Erythroblast (primary cell): ENCODE measurements at places on chromosomes 5 and 9.

GRCh38 chr9:128026255-128026772 lies 40.8 kb downstream of the NAIF1 start:
- DNase-seq, result no peak

- DNase-seq, result no peak
Measured at GRCh38 chr5:87105577-87105976, 162.1 kb upstream of the RASA1 start.

DNA sequence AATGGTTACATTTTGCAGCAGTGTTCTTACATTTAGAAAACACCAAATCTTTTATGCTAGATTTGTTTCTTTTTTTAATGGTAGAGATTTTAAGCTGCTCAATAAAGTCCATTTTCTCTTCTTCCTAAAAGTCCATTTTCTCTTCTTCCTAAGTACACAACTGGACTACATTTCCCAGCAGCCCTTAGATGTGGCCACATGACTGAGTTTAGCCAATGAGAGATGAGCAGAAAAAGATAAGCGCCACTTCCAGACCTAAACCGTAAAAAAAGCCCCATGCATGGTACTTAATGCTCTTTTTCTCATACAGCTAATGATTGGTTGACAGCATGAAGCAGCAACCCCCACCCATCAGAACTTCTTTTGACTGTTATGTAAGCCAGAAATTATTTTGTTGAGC lies 206.7 kb downstream of the FAM114A2 start:
- DNase-seq, result peak; percentile 66

DNA sequence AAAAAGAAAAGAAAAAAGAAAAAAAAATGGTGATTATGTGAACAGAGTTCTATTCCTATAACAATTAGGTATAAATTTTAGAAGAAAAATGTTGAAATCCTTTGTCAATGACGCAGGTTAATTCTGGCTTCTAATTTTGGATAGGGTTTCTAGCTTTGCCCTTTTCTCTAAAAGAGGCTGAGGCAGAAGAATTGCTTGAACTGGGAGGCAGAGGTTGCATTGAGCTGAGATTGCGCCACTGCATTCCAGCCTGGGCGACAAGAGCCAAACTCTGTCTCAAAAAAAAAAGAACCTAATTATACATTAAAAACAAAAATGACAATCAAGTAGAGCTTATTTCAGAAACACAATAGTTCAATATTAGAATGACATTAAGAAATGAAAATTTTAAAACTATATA lies 2.9 kb downstream of the STXBP1 start:
- DNase-seq, result no peak

DNA sequence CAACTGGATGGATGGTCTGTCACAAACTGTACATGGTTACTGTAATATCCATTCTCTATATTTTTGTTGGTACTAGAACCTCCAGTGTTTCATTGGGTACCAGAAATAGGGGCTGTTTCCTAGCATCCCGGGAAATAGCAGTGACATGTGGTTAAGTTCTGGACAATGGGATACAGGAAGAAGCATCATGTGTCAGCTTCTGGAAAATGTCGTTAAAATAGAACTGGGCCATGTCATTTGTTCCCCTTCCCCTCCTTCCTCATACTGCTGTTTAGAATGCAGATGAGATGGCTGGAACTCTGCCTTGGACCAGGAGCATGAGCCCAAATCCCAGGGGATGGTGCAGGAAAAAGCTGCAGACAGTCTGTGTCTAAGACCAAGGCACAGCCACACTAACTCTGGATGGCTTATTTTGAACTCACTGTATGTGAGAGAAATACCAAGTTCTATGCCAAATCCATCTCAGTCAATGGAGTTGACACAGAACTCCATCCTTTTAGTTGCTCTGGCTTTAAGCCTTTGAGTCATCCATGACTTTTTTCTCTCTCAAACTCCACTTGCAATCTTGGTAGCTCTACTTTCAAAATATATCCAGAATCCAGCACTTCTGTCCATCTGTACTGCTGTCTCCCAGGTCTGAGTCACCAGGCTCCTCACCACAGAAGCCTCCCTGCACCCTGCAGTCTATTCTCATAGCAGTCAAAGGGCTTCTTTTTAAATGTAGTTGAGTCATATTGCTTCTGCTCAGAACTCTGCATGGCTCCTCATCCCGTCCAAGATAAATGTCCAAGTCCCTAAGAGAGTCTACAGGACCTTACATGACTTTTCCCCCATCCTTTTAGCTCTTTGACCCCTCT lies 184.2 kb downstream of the NSG2 start:
- DNase-seq, result no peak

- no peak for DNase-seq
Measured at GRCh38 chr9:90099262-90099963, 494.6 kb downstream of the GADD45G start.

- no peak for DNase-seq
Measured at GRCh38 chr5:67222243-67223025, 25.8 kb upstream of the CD180 start.

- DNase-seq, result no peak
Measured at GRCh38 chr5:157269165-157269671, 3.3 kb downstream of the CYFIP2 start.

DNA sequence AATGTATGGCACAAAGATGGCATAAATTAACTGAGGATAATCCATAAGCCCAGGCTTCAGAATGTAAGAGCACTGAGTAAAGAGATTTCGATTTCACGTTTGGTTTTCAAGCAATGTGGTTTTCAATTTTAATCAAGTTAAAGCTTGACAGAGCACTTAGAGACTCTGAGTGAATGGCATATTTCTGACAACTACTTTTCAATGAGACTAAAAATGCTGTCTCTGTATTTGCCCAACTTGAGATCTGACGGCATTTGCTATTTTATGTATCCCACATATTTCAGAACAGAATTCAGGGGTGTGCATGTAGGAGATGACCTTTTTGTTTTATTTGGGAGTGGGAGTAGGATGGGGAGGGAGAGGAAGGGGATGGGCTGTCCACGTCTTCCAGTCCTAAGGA lies 280.3 kb upstream of the PANK3 start:
- no peak for DNase-seq

DNA sequence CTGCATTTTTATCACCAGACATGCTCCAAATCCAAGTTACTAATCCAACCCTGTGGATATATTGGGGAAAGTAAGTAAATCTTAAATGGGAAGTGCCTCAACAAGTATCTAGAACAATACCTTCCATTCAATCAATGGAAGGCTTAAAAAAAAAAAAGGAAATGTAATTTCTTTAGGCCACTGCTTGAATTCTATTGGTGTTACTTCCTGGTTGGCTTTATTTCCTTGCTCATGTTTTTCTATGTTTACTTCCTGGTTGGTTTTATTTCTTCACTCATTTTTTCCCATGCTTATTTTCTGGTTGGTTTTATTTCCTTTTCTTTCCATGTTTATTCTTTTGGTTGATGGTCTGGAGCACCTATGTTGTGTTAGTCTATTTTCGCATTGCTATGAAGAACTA lies 363.9 kb downstream of the KDM4C start:
- DNase-seq, result no peak

DNA sequence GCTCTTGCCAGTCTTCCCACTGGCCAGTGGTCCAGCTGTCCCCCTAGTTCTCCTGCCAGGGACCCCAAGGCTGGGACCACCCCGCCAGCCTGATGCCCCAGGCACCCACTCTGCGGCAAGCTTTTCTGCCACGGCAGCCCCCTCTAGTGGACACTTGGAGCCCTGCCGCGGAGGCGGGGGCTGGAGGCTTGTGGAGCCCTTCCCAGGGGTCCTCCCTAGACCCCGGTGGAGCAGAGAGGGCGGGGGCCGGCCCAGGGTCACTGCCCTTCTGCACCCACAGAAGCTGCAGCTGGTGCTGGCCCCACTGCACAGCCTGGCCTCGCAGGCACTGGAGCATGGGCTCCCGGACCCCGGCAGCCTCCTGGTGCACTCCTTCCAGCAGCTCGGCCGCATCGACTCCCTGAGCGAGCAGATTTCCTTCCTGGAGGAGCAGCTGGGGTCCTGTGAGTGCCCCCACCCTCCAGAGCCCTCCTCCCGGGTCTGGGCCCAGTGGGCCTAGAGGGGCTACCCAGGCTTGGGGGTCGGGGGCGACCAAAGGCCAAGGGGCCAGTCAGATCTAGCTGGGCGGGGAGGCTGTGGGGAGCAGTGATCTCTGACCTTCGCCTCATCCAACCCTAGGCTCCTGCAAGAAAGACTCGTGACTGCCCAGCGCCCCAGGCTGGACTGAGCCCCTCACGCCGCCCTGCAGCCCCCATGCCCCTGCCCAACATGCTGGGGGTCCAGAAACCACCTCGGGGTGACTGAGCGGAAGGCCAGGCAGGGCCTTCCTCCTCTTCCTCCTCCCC lies 9.1 kb downstream of the EGFL7 start:
- DNase-seq, result peak; percentile 47

- DNase-seq, result no peak
Measured at GRCh38 chr9:85639675-85640186, 102.0 kb downstream of the AGTPBP1 start.

DNA sequence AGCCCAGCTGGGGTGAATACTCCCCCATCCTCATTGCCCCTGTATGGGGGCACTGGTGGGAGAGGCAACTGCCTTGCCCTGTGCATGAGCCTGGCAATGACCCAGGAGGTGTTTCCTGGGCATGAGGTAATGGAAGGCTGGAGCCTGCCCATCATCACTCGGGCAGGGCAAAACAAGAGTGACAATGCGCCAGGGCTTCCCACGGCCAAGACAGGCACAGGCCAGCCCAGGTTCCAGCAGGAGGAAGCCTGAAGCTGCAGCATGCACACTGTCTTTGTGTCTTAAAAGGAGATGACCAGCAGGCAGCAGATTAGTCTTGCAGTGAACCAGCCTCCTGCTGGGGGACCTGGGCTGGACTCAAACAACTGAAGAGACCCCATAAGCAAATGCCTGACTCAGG lies 92.2 kb upstream of the SMIM23 start:
- no peak for DNase-seq

GRCh38 chr5:60362158-60362557 lies 337.8 kb downstream of the DEPDC1B start:
- no peak for DNase-seq

DNA sequence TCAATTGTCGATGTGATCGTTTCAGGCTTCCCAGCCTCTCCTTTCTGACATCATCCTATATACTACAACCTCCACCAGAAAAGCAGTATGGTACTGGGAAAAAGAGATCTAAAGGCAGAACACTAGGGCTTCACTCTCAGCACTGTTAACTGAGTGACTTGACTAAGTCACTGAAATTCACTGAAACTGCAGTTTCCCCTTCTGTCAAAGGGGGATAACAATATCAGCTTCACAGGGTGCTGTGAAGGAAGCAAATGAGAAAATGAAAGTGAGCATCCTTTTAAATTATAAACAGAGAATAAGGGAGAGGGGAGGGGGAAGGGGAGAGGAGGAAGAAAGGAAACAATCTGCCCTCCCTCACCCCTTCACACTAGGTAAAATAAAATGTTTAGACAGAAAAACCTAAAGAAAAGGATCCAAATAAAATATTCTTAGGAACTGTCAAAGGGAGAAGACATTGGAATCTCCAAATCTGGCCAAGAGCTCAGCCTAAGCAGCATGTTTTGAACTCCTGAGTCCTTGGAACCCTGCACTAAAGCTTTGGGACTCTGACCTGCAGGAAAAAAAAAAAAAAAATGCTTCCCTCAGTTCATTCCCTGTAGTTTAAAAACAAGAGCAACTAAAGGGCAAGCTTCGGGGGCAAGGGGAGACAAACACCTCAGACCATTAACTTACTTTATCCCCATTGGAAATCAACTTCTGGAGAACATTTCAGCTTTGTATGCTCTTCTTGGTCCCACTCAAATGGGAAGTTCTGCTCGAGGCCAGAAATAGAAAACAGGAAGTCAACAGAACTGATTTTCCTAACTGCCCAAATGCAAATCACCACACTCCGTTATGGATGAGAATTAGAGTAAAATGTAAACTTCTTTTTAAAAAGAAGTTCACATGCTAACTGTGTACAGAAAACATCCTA lies 178.3 kb downstream of the DEPDC1B start:
- DNase-seq, result no peak

GRCh38 chr5:4101189-4101588 lies 505.6 kb downstream of the IRX1 start:
- DNase-seq, result no peak

DNA sequence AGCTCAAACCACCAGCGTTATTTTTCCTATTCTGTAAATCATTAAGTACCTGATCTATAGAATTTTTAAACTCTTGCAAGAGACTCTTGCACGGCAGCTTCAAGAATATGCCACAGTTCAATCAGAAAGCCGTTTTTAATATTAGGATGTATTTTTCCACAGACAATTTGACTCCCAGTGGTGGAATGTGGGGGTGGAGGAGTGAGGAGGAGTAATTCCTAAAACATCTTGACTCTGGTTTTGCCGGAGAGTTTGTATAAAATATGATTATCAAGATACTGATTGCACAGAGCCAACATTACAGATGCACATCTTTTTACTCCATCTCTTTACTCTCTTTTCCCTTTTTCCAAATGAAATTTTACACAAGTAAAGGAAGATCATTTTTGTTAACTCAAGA lies 288.3 kb downstream of the ENC1 start:
- no peak for DNase-seq

- DNase-seq, result no peak
Measured at GRCh38 chr5:150540042-150540441, 32.1 kb downstream of the NDST1 start.

- DNase-seq, result no peak
Measured at GRCh38 chr9:91783411-91783810, 166.6 kb downstream of the ROR2 start.

GRCh38 chr5:134543820-134544614 lies 18.5 kb downstream of the JADE2 start:
- no peak for DNase-seq

DNA sequence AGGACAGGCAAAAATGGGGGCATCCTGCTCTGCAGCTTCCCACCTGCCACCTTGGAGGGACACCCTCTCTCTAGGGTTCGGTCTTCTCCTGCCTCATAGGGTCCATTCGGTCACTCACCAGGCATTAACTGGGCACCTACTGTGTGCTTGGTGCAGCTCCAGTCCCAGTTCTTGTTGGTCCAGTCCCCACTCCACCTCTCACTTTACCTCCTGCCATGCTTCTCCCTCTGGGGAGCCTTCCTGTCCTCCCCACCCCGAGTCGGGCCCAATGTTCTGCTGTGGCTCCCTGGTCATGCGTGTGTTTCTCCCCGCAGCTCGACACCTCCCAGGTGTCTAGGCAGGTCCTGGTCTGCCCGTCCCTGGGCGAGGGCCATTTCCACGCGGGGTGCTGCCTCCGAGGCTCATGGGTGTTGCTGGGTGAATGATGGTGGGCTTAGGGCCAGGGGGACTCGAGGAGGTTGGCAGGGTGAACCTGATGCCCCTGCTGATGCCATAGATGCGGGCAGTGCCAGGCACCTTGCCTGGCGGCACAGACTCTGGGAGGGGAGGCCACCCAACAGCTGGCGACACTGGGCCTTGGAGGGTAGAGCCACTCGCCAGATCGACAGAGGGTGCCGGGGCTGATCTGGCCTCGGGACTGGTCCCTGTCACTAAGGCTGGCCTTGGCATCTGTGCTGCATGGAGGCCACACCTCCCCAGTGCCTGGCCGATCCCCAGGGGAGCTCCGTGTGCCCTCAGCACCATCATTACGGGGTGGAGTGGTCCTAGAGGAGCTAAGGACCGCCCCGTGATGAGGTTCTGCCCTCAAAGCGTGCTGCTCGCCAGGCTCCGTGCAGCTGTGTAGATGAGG lies 66.0 kb upstream of the RNU6ATAC start:
- no peak for DNase-seq

GRCh38 chr9:16732546-16732945 lies 137.9 kb downstream of the BNC2 start:
- no peak for DNase-seq
